ENCODE measurements at places on chromosomes 3 and 15.

DNA sequence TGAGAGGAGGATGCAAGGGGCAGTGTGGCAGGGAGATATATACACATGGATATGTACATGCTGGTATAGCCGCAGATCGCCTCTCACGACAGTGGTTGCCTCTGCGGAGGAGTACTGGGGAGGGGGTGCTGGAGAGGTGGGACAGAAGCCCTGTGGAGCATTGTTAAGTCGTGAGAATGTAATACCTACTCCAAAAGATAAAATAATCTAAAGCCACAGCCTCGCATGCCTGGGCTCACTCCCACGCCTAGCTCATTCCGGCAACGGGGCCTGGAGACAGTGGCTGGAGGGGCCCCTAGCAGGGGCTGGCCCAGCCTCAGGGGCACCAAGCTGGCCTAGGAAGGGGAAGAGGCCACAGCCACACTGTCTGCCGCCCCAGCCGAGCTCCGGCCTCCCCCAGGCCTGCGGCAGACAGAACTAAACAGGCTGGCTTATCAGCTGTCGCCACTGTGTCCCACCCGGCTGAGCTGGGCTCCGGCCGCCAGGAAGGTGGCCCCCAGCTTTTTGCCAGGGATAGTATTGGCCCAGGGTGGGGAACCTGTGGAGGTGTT is 65.1 kb upstream of the LCTL start:
- DNase-seq: no peak

GRCh38 chr3:138513090-138513843 is 78.9 kb downstream of the ESYT3 start:
- DNase-seq: no peak

- no peak for DNase-seq
Observed at GRCh38 chr15:74549816-74550215, 8.8 kb downstream of the ARID3B start.

GRCh38 chr15:77654975-77655374 is 22.3 kb upstream of the LINGO1 start:
- DNase-seq: no peak

GRCh38 chr3:77655396-77655795 is 615.5 kb downstream of the ROBO2 start:
- DNase-seq: no peak

DNA sequence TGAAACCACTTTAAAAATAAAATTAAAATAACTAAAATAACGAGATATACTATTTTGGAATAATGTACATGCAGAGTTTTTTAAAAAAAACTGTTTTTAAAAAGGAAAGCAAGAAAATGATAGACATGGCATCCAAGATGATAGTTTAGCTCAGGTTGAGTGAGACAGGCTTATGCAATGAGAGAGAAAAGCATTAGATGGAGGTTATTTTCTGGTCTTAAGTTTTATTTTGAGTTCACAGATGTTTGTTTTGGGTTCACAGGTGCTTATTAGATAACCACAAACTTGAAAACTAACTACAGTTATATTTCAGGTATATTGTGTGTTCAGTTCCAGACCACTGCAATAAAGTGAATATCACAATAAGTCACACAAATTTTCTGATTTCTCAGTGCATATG is 413.6 kb upstream of the TMCO5A start:
- DNase-seq: no peak

DNA sequence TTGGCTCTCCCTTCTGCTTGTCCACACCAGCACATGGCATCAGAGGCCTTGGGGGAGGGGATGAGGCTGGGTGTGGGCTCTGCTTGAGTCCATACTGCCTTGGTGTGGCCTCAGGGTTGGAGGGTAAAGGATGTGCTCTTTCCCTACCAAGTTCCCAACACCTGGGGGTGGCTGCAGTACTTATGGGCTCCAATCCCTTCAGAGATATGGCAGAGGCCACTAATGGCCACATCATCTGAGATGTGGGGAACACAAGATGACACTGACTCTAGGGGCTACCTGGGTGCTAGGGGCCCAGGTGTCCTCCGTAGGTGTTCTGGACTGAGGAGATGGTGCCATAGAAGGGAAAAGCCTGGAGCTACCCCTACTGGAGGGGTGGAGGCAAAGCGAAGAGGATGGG is 6.9 kb downstream of the CXCR6 start:
- no peak for DNase-seq

GRCh38 chr3:7518026-7518425 is 657.1 kb downstream of the GRM7 start:
- DNase-seq: no peak

- no peak for DNase-seq
Observed at GRCh38 chr15:99466701-99467337, 99.0 kb upstream of the MEF2A start.

DNA sequence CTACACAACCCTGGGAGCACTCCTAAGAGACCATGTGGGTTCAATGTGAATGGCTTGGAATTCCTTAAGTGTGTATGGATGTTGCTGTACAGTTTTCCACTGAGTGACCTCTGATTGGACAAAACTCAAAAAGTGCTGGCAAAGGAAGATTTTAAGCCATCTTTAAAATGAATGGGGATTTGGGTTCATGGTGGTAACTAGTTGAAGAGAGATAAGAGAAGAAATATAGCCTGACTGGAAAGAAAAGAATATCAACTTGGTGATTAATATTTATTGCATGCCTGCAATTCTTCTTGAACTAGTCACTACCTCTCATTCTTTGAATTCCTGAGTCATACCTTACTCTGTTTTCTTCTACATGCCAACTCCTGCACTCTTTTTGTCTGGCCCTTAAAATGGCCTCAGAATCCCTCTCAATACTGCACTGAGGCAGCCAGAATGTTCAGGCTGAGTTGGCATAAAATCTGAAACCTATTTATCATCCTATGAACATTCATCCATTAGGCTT is 124.7 kb downstream of the RPL22L1 start:
- DNase-seq: no peak

- DNase-seq: no peak
Observed at GRCh38 chr15:60721707-60722106, 242.8 kb upstream of the ICE2 start.

DNA sequence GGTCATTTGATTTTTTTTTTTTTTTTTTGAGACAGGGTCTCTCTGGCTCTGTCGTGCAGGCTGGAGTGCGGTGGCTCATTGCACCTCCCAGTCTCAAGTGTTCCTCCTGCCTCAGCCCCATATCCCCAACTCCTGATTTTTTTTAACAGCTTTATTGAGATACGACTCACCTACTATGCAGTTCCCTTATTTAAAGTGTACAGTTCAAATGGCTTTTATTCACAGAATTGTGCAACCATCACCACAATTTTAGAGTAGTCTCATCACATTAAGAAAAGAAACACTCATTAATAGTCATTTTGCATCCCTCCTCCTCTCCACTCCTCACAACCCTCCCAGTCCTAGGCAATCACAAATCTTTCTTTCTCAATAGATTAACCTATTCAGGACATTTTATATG is 1.9 kb upstream of the TRA2B start:
- DNase-seq: no peak

DNA sequence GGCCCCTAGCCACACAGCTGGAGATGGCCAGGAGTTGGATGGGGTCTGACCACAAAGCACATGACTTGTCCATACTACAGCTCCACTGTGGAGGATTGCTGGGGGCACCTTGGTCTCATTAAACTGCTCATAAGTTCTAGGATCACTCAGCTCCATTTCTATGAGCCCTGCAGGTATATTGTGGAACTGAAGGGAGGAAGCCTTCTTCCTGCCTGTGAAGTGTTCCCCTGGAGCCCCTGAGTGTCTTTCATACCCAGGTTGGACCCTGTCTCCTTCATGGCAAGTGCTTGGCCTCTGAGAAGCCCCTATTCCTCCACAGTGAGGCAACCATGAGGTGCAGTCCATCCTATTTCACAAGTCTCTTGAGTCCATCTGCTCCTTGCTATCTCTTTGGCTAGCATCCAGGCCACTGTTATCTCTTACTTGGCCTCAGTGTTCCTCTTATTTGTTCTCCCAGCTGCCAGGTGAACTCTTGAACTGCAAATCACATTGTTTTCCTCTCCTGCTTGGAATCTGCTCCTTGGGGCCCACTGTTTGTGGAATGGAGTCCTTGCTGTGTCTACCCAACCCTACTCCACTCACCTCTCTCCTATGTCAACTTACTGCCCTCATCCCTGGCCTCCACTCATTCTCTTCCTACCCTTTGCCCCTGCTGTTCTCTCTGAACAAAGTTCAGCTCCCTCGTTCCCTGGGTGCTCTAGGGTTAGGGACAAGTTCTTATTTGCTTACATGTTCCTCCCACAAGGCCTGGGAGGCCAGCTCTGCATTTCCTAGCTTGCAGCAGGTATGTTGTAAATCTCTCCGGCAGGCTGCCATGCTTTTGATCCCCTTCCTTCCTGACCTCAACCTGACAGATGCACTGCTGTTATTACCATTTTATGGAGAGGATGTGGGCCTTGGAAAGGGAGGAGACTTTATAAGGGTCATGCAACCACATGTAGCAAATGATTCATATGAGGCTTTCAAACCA is 1.2 kb downstream of the ACOX2 start:
- DNase-seq: no peak

DNA sequence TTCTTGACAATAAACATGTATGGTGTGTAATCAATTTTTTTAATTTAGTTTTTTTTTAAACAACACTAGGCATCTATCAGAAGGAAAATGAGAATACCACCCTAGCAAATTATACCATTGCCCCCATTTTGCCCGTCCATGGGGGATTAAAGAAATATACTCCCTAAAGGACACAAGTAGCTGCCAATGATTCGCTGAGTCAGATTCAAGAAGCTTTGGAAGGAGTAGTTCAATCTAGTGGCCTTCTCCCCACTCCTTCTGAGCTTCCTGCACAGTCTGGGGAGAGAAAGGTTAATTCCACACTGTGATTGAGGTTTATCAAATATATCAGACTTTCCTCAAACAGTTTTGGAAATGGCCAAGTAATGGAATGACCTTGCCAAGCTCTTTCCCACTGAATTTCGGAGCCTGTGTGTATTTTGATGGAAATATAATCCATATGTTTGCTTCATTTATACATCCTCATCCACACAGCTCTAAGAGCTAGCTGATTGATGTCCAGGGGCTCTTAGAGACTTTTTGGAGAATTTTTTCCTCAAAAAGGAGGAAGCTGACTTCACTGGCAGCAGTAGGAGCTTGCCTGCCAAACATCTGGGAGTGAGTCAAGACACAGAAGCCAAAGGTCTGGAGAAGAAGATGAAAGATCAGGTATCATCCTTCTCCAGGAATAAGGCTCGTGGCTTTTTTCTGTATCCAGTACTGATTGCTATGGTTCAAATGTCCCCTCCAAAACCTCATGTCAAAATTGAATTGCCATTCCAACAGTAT is 478.5 kb upstream of the PROK2 start:
- DNase-seq: no peak

GRCh38 chr3:58573640-58574039 is 3.6 kb downstream of the FAM107A start:
- no peak for DNase-seq

- no peak for DNase-seq
Observed at GRCh38 chr3:54628888-54629441, 298.9 kb downstream of the LRTM1 start.

DNA sequence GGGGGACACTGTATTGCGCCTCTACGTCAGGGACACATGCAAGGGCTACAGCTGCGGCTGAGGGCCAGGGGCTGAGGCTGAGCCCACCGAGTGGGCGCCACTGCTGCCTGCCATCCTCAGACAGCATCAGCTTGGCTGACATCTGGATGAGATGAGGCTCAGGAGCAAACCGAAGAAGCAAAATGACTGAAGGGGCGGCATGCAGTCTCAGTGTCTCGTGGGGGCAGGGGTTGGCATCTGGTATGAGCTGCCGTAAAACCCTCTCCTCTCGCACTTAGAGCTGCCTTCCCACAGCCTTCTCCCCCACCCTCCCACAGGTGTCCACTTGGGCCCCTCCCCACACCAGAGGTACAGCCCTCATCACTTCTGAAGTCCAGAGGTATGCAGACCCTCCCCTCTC is 24.2 kb upstream of the CMTM7 start:
- no peak for DNase-seq

DNA sequence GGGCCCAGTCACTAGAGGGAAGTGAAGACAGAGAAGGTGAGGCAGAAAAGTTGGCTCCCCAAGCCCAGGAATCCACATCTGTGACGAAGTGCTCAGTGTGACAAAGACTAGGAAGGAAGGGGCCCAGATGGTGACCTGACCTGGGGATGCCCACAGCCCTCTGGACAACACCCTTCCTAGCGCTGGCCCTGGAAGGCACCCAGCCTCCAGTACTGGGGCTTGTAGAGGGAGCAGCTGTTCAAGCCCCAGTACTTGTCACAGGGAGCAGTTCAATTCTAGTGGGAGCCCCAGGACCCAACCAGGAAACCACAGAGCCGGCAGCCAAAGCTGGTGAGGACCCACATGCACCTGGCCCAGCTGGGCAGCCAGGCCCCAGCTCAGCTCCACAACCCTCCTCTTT is 190.8 kb downstream of the XXYLT1 start:
- no peak for DNase-seq

DNA sequence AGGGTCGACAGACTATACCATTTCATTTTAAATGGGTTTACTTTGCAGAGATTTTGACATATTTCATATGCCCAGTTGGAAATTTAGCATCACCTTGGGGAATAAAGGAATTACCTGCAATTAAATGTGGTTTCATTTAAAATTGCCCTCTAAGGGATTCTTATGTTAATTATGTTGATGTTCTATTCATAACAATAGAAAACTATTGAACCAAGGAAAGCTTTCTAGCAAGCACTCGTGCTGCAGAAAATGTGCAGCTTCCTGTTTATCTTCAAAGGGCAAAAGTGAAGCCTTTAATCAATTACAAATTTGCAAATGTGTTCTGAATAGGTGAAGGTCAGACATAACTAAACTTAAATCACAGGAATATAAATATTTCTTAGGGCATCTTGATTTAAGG is 352.1 kb downstream of the CHST2 start:
- no peak for DNase-seq

DNA sequence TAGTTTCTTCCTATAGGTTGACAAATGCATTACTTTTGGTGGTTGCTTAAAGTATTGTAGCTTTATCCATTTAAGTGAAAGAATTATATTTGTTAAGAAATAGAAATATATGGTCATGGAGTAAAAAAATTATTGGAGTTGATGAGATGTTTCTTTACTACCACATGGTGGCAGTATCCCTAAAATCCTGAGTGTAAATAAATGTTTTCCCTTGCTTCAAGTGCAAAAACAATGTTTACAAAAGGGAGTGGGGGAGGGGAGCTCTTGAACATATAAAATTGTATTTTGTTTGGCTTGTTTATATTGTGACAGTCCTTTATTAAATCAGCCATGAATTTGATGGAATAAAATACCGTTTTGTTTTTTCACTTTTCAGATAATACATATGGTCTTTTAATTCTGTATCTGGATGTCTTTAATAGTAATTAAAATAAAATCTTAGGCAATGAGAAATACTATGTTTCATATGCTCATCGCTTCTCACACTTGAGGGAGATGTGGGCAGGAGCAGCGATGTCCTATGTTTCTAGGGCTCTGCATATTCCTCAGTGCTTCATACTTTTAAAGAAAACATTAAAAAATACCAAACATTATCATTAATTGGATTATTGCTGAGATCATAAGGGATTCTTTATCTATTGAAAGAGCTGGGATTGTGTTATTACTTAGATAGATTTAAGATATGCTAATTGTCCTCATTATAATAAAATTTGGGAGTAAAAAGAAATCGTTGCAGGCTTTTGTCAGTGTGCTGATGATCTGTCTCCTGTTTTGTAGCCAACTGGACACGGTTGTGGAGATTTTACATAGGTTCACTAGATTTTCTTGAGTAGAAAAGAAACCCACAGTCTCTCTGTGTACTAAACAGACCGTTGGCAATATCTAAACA is 349.7 kb downstream of the TUSC7 start:
- no peak for DNase-seq
